NCI-H2107 (cell line): ENCODE measurements at places on chromosomes 12 and 14.

DNA sequence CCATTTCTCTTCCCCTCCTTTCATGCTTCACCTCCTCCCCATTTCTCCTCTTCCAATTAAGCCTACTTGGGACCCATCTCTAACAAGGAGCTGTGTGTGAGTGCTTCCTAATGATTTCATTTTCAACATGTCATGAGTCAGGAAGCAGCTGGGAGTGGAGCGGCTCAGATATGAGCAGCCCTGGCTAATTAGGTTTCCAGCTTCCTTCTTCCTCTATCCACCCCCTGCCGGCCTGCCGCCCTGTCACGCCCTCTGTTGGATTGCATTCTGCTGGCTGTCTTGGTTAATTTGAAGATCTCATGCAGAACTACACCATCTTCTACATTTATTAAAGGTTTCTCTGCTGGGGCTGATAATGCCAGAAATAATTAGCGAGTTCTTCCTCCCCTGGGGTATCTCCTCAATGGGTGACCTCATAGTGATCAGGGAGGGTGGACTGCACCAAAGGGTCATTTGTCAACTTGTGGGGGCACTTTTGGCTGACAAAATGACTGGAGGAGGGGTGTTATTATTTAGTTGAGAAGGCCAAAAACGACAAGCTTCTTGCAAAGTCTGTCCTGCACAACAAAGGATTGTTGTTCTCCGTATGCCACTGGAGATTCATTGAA lies 300.9 kb upstream of the SRRM4 start:
- DNase-seq: no peak

DNA sequence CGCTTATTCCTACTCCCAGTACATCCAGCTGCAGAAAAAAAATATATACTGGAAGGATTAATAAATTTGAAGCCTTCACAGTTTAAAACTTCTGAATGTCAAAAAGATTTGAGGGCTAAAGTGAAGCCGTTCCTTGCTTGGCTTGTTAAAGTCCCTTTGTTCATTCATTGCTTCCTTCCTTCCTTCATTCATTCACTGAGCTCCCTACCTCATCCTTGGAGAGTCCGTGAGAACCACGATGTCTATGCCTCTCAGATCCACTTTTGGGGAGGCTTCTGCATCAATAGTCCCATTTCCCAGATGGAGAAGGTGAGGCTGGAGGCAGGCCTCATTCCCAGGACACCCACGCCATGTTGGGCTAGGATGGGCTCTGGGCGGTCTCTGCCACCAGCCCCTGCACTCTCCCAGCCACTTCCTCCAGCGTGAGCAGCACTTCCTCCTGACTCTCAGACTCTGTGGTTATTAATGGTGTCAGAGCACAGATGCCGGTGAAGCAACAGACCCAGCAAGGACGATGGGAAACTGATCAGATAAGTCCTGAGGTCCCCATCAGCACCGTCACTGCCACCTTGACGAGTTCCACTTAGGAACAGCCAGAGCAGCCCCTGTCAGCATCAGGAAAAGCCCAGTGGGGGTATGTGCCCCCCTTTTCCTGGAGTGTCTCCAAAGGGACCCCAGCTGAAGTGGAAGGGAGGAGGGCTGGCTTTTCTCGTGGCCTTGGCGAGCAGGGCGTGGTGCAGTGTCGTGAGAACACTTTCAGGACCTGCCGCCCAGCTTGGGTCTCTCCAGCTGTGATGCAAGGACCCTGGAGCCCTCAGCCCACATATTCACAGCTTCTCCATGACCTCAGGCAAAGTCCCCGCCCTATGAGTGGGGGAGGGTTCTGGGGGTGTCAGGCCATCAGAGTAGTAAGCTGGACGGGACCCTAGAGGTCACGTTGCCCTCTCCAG lies 21.2 kb downstream of the ASB2 start:
- no peak for DNase-seq

DNA sequence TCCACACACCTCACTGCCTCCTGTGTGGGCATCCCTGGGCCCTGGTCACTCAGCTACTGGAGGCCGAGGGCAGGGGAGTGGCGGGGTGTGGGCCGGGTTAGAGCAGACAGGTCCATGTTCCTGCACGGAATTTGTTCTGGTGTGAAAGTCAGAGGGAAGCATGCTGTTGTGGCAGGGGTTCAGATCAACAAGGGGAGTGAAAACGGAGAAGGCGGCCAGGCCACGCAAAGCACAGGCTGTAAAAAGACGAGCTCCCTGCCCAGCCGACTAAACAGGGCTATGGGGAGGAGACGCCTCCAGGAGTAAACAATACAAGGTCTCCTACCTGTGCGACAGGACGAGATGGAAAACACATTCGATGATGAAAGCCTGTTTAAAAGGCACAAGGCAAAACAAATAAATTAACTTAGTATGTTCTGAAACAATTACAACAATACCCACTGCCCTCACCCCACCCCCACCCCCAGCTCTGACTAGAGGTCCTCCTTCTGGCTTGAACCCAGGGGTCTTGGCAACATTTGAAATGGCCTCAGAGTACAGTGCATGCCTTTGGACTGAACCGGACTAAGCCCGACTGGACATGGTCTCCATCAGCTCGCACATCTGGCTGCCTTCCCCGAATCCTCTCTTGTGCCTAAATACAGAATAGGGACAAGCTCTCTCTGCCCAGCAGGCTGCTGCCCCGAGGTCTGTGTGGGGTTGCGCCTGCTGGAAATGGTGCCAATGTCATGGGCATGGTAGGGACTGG lies 274.9 kb upstream of the DIO3 start:
- no peak for DNase-seq

DNA sequence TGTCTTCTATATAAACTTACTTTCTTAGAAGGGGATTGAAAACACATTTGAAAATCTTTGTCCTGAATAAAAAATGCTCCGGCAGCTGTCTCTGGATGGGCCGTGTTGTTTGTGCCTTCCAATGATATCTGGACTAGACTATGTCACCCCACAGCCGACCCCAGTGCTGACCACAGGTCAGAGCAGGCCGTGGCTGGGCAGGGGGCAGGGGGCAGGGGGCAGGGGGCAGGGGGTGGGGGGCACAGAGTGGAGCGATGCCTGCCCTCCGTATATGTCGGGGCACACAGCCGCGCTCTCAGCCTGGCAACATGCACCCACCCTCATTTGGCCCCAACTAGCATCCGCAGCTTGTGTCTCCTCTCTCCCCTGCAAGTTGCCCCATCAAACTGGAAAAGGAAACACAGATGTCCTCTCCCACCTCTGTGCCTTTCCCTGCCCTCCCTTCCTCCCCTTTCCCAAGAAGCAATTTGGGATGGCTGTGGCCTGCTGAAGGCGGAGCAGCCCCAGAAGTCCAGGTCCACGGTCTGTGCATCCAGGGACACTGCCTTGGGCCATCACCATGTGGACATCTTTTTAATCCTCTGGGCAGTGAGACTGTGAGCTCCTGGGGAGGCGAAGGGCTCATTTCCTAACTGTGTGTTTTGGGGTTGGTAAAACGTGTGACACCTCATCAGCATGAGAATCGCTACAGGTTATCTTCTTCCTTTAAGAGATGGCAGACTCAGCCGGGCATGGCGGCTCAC lies 295.7 kb upstream of the RTL1 start:
- DNase-seq: no peak

DNA sequence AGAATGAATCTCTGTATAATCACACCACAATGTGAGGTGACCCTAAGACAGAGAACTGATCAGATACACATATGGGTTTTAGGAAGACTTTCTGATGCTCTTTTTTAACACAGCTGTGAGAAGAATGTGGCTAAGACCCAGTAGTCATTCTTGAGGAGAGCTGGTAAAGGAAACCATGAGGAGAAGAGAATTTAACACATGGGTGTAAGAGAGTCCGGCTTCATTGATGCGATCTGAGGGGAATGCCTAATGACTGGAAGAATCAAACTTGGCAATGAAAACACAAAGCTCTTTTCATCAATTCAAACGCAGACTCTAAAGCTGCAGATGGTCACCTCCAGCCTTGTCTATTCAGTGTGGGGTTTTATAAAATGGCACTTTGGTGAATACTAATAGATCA lies 79.3 kb downstream of the FOXA1 start:
- no peak for DNase-seq

DNA sequence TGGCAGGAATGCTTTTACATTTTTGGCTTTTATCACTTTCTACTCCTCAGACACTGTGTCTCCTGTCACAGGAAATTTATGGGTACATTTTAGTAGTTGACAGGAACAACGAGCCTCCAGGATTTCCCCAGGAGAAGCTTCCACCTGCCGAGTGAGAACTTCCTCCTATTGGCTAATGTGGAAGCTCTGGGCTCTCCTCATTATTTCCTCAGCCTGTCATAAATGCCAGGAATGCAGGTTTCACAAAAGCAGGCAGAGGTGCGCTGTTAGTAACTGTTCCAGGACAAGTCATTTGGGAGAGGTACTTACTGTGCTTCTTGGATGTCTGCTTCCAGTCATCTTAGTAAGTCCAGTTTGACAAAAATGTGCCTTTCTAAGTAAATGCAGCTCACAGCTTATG lies 19.1 kb upstream of the DCP1B start:
- no peak for DNase-seq

- no peak for DNase-seq
Observed at GRCh38 chr12:102816816-102817434, 100.1 kb downstream of the PAH start.

GRCh38 chr14:69632164-69632563 lies 20.8 kb downstream of the SUSD6 start:
- no peak for DNase-seq

DNA sequence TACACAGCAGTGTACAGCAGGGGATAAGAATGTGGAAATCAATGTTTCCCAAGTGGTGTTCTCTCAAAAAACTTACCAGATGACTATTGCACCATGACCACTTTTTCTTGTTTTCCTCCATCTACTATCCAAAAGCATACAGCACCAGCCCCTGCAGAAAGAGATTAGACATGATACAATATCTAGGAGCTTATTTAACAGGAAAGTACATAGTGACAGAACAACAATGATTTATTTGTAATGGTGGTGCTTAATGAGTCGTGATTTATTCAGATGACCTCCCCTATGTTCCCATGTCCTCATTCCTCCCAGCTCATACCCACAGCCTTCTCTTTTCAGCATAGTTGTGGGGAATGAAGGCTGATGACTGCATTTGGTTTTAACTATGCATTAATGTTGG lies 413.6 kb downstream of the BTG1 start:
- no peak for DNase-seq

DNA sequence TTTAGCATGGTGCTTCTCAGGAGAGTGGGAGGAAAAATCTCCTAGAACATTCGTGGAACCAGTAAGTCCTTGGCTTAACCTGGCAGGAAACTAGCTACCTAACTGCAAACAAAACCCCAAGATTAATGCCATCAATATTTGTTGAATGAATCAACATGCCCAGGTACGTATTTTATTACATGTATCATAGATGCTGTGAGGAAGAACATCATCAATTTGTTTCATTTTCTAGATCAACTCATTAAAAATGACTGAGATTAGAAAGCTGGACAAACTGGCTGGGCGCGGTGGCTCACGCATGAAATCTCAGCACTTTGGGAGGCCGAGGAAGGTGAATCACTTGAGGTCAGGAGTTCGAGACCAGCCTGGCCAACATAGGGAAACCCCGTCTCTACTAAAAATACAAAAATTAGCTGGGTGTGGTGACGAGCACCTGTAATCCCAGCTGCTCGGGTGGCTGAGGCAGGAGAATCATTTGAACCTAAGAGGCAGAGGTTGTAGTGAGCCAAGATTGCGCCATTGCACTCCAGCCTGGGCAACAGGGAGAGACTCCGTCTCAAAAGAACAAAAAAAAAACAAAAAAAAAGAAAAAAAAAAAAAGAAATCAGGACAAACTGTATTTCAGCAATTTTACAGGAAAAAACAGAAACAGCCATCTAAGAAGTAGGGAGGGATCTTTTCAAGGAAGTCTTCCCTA lies 88.7 kb downstream of the NTN4 start:
- DNase-seq: no peak

DNA sequence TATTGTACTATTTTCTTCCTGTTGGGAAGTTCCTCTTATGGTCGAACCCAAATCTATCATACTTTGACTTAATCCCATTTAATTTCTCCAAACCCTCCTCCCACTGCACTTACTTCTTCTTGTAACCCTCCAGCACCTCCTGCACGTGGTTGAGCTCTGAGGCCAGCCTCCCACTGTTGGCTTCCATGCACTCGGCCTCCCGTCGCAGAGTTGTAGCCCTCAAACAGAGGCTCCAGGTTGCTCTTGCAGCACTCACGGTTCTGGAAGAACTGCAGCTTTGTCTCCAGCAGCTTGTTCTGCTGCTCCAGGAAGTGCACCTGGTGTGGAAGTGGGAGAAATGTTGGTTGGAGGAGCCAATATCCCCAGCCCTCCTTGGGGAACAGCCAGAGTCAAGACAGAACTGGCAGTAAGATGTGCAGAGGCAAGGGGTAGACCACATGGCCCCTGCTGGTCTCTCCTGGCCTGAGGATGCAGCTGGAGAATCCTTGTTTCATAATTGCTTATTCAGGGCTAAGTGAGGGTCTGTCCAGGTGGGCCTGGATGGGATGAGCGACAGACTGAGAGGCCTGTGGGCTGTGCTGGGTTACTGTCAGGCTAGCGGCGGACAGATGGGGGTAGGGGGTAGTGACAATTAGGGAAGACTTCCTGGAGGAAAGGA lies 18.4 kb upstream of the KRT86 start:
- DNase-seq: no peak

DNA sequence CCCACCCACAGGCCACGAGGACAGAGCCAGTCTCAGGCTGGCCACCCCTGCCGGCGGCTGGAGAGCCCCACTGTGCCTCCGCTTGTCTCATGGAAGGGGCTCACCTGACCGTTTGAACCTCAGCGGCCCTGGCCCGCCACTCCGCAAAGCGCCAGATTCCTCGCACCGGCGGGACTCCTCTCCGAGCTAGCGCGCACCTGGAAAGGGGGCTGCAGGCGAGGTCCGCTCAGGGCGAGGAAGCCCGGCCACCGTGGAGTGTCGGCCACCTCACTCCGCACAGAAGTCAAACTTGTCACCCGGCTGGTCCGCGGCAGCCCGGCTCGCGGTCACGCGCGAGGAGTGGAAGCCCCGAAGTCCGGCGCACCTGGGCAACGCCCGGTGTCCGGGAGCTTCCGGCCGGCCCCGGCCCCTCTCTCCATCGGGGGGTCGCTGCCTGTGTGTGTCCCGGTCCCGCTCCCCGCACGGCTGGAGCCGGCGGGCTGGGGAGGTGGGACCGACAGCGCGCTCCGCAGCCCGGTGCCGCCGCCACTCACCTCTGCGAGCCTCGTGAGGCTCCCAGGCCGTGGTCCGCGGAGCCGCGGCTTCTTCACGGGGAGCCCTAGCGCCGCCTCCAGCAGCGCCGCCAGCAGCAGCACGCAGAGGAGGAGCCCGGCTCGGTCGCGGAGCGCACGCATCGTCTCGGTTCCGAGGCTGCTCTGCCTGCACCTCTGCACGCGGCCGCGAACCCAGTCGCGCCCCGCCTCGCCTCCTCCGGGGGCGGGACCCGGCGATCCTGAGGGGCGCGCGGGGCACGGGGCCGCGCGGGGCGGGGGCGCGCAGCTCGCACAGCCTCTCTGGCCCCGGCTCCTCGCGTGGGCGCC lies at the start of gene ISM2:
TSS of gene ISM2 (minus strand) at position 697 of the 860 bp plus-strand sequence. CDS start at position 674, 23 bp downstream.
- DNase-seq: peak; percentile 27

- DNase-seq: no peak
Observed at GRCh38 chr12:9796346-9796745, 30.9 kb upstream of the KLRF1 start.
